ENCODE measurements at places on chromosomes 1 and 21.

DNA sequence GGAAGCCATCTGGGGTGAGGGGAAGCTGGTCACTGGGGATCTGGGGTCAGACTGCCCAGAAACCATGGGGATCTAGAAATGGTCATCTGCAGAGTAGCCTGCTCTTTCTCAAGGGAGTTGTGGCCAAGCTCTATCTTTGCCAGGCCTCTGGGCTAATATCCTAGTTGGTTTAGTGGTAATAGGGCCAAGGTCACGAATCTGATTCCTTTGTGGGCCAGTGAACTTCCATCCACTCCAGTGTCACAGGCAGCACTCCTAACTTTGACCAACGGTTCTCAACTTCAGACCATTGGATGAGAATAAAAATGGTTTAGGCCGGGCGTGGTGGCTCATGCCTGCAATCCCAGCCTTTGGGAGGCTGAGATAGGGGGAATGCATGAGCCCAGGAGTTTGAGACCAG is 28.1 kb upstream of the PPP2R5A start:
- DNase-seq, result no peak

DNA sequence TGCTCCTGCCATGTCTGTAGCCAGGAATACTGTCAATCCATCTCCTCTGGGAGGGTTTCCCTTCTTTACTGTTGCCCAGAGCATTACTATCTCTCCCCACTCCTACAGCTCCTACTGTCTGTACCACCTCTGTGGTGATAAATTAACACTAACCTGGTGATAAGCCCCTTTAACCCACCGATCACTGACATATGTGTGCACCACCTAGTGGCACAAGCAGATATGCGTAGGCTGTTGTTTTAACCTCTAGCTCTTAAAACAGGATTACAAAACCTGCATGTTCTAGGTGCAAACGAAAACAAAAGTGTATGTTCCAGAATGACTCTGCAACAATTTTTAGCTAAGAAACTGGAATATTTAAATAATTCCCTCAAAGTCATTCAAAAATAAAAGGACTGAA is 93.9 kb upstream of the BEND5 start:
- DNase-seq, result no peak

GRCh38 chr1:183027791-183028190 is 4.6 kb downstream of the LAMC1 start:
- DNase-seq, result no peak

DNA sequence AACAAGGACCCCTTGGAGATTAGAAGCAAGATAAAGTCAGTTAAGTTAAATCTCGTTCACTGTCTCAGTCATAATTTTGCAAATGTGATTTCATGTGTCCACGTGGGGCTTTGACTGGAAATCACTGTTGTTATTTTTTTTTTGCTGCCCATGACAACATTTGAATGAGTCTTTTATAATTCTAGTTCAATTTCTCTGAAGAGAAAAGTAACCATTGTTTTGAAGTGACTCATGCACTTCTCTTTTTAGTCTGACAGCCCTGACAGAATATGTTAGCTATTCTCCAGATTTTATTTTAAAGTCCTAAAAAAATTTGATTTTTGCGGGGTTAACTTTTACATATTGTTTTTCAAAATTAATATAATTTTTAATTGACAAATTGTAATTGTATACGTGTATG is 30.7 kb upstream of the NLRP3 start:
- no peak for DNase-seq

DNA sequence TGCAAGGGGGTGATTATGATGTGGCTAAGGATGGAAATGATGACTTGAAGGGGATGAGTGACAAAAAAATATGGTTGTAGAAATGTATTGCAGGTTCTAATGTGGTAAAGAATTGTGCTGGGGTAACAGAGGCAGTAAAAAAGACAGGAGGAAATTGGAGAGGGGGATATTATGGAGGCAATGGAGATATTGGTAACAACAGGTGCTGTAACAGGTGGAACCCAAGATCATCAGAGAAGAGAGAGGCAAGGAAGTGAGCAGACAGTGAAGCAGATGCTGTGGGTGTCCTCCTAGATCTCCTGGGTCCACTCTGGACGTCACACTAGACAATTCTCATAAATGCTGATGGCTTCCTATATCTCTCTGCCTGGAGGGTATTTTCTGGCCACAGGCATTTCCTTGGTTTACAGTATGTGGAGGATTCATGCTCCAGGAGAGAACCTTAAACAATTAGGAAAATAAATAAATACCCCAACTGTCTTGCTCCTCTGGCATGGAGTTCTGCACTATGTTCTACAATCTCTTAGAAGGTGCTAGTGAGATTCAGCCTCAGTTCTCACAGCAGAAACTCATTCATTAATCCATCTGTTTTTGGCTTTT is 620.3 kb upstream of the PLXNA2 start:
- DNase-seq, result no peak

DNA sequence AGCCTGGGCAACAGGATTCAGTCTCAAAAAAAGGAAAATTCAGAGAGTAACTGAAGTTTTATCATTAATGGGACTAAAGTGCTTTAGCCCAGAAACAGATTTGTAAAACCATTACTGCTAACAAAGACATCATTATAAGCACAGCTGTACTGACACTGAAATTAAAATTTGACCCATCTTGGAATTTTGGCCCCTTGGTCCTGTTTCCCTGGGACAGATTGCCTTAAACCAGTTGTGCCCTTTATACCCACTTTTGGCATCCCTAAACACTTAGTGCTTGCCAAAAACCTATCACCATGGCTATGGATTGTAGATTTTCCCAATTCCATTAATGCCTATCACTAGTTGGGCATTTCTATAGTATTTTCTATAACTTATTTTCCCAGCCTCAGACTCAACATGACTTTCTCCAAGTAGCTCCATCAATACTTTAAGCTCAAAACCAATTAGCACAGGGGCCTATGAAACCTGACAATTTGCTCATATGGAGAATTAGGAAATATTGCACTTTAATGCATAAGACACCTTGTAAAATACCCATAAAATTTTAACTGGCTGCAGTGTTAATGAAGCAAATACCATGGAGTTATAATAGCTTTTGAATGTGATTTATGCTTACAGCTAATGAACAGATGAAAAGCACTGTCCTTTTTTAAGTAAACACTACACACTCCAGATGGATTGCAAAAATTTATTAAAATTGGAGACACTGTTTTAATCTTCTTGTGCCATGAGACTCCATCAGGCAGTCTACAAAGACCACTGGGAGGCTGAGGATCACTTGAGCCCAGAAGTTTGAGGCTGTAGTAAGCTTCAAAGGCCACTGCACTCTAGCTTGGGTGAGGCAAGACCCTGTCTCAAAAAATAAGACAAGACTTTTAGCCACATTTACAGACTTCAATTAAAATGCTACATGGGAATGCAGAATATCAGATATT is 4.3 kb downstream of the GAS5 start:
- DNase-seq, result no peak

DNA sequence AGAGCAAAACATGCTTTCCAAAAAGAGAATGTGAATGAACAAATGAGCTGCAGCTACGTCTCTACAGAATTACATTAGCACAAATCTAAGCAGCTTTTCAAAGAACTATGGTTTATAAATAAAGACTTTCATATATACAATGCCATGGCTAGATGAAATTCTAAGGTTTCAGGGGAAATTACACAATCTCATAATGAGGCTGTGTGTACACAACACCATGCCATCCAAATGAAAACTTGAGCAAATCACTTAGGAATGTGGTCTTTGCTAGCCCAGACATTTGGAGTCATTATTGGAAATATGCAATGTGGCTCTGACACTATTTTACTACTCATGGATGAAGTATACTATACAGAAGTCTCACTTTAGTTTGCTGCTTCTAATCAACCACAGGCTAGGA is 37.5 kb downstream of the SPAG17 start:
- DNase-seq, result no peak

- no peak for DNase-seq
Measured at GRCh38 chr1:72322910-72323309, 40.6 kb upstream of the NEGR1 start.

- DNase-seq, result no peak
Measured at GRCh38 chr1:202007805-202008489, 2.4 kb upstream of the ELF3 start.

DNA sequence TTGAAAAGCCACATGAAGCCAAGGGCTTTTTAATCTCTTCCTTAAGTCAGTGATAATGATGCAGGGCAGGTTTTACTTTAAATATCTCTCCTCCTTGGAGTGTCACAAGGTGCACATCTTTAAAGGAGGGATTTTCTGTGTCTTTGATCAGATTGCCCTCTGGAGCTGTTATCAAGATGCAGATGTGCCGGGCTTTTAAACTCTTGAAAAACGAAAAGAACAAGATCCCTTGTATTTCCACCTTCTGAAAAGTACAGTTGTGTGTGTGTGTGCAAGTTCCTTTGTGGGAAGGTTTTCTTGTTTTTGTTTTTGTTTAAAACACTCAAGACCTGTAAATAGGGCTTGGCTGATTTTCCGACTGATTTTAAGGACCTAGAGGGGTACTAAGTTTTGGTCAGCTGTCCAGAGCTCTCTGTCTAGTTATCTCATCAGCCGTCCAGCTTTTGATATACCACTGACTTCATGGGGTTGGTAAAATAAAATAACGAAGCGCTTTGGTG is 1.6 kb downstream of the MARK1 start:
- DNase-seq, result no peak

- no peak for DNase-seq
Measured at GRCh38 chr1:44240802-44241671, 27.8 kb downstream of the DMAP1 start.

DNA sequence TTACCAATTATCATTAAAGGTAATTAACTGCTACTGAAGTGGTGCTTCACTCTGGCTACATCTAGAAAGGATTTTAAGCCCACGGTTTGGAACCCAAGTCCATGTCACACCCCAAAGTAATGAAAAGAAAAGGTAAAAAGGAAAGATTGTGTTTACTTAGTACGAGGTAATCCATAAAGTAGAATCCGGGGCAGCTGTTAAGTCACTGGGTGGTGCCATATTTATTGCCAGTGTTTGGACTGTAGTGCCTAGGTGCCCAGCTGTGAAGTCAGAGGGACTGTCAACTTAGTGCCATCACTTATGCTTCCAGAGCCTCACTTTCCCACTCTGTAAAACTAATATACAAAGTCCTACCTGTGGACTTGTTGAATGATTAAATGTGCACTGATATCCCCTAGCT is 52.2 kb upstream of the GRHL3 start:
- DNase-seq, result no peak

DNA sequence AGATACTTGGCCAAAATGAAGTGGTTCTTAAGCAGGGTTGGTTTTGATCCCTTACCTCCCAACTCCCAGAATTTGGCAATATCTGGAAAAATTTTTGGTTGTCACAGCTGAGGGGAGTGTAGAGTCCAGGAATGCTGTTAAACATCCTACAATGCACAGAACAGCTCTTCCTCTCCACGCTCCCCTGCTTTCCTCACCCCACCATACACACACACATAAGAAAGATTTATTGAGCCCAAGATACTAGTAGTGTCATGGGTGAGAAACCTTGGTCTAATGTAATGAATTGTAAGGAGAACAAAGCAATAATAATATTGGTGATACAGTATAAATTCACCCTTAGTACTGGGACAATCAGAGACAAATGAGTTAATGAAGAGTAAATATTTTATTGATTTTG is 47.8 kb downstream of the ASB17 start:
- no peak for DNase-seq

- DNase-seq, result no peak
Measured at GRCh38 chr1:15578921-15579682, 5.7 kb downstream of the AGMAT start.

- no peak for DNase-seq
Measured at GRCh38 chr1:112798292-112798691, 83.2 kb upstream of the PPM1J start.

DNA sequence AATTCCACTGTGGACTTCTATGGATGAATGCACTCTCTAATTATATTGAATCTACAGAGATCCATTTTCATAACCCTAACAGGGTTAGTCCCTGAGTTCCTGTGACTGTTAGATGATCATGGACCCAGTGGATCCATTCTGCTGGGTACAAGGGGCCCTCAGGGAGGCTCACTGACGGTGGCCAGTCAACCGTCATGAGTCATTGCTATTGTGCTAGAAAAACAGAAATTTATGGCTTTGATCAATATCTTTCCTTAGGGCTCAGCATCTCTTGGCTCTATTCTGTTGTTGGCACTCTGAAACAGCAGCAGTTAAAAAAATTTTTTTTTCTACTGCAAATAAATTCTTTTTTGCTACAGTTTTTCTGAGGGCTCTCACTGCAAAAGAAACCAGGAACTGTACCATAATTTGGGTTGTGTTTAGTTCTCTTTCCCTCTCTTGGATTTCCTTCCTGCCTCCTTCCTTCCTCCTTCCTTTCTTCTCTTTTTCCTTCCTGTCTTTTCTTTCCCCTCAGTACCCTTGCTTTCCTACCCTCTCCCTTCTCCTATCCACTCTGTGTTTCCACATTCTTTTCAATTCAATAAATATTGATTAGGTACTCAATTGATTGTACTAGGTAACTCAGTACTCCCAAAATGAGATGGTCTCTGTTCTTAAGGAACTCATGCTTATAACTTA is 49.5 kb downstream of the UTP25 start:
- no peak for DNase-seq

GRCh38 chr1:232477728-232478127 is 152.2 kb downstream of the SIPA1L2 start:
- no peak for DNase-seq

DNA sequence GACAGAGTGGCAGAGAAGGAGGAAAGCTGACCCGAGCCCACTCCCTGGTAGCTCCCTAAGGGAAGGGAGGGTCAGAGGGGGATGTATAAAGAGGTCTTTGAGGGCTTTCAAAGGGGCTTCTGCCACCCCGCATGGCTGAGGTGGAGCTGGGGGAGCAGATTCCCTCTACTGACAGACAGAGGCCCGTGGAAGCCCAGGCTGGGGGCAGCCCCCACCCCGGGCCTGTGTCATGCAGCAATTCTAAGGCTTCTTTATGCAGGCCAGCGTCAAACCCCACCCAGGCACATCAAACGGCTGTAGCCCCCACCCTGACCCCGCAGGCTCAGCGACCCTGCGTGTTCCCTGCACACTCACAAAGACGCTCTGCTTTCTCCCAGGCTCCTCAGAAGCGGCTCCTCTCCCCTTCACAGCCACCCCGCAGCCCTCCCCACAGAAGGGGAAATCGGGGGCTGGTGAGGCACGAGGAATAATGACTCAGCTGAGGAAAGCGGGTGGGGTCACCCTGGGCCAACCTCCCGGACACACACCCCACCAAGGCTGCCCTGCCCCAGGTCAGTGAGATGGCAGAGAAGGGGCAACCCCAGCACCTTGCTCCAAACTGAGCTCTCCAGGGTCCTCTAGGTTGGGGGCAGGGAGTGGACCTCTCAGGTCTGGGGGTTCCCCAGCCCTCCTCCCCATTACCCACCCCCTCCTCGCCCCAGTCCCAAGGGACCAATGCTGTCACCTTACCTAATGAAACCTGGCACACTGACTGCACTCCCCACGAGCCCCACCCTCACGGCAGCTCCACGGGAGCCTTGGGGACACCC is 10.8 kb downstream of the SLC45A3 start:
- no peak for DNase-seq

GRCh38 chr1:81702903-81703302 is 97.8 kb upstream of the ADGRL2 start:
- no peak for DNase-seq
